ENCODE measurements at places on chromosomes 13 and 19. TPM values are rescaled to one million over a fixed set of nuclear protein-coding genes. Genes with fewer than 3 reads are reported as not detected.
A peak's percentile ranks its signal among the peaks of the same experiment; 100 is the strongest.

Gene C19orf67
- total RNA-seq: not detected

- peak; percentile 53 for DNase-seq
Observed at GRCh38 chr13:46134961-46135522, 30.2 kb upstream of the CPB2 start.

DNA sequence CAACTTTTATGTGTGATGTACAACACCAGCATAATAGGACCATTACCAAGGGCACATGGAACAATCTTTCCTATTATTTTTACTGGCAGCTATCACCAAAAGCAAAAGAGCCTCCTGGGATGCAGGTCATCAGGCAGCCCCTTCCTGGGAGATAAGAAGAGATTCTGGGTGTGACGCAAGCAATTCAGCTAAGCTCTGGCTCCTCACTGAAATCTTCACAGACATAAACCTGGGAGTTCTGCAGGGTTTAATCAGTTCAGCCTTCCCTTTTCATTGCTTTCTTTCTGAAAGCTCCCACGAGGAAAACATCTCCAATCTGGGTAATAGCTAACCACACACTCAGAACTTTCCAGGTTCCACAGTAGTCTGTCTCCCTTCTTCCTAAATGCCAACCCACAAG is 341.1 kb downstream of the ENOX1 start:
- no peak for DNase-seq

Gene FAM83E
- 143 TPM for total RNA-seq

Gene RFXAP
- 4.4 TPM for total RNA-seq

DNA sequence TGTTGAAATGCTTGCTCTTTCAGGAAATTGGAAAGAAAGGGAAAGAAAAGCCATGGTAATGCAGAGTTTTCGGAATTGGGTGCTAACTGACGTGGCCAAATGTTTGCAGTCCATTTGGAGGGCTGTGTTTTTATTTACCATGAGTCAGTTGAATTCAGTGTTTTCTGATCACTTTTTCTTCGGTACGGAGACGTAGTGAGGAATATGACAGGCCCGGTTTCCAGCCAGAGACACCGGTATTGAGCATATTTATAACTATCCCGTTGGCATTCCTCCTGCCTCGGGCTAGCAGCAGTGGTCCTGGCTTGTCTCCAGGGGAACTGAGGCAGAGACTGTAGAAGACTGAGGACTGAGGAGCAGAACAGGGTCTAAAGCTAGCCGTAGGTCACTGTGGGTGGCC is 1.0 kb downstream of the CDC16 start:
- no peak for DNase-seq

GRCh38 chr19:41939861-41940730 is 11.8 kb upstream of the ERFL start:
- no peak for DNase-seq

DNA sequence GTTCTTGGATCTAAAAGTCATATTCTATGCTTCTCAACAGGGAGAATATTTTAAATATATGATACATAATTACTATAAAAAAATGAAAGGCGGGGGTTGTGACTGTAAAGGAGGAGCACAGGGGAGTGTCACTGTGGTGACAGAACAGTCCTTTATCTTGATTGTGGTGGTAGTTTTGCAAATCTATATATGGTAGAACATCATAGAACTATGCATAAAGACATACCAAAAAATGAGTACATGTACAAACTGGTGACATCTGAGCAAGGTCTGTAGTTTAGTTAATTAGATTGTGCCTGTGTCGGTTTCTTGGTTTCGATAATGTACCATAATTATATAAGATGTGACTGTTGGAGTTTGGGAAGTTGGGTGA is 38.7 kb upstream of the GARRE1 start:
- DNase-seq: no peak
